ENCODE measurements at places on chromosomes 13 and 19.

GRCh38 chr19:48501494-48502349, 9.9 kb downstream of the LMTK3 start:
- DNase-seq, result no peak

DNA sequence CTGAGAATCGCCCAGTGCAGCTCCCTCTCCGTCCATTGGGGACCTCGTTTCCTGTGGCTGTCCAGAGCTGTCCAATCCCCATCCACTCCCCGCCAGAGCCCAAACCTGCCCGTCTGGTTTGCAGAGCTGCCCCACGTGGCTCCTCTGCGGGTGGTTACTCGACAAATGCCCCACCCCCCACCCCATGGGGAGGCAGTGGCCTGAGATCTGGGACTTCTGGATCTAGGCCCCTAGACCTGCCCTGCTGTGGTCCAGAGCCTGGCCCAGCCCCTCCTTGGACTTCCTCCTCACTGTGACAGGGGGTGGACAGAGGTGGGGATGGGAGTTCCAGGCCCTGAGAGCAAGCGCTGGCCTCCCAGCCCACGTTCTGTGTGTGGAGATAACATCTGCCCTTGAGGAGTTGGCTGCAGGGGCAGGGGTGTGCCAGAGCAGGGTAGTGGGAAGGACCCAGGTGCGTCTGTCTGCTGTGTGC, 29.1 kb downstream of the PAK4 start:
- no peak for DNase-seq

- no peak for DNase-seq
Measured at GRCh38 chr13:59016250-59016649, 1147.5 kb downstream of the DIAPH3 start.

DNA sequence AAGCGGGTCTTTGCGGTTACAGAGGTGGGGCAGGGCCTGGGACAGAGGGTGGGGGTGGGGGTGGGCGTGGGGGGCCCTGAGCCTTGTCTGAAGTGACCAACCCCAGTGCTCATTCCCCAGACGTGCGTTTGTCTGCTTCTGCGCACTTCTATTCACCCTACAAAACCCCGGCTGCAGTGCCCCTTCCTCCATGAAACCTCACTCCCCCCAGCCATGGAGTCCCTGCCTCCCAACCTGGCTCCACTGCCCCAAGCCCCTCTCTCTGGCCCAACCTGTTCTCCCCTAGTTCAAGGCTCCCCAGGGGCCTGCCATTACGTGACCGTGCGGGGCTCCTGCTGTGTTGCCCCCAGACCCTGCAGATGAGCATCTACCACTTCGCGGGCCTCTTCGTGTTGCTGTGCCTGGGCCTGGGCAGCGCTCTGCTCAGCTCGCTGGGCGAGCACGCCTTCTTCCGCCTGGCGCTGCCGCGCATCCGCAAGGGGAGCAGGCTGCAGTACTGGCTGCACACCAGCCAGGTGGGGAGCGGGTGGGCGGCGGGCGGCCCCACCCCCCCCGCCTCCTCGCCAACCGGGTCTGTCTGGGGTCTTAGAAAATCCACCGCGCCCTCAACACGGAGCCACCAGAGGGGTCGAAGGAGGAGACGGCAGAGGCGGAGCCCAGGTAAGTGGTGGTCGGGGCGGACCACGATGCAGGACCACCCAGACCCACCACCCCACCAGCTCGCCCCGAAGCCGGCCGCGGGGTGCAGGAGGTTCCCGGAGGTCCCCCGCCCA, 8.2 kb downstream of the GRIN3B start:
- DNase-seq, result no peak

DNA sequence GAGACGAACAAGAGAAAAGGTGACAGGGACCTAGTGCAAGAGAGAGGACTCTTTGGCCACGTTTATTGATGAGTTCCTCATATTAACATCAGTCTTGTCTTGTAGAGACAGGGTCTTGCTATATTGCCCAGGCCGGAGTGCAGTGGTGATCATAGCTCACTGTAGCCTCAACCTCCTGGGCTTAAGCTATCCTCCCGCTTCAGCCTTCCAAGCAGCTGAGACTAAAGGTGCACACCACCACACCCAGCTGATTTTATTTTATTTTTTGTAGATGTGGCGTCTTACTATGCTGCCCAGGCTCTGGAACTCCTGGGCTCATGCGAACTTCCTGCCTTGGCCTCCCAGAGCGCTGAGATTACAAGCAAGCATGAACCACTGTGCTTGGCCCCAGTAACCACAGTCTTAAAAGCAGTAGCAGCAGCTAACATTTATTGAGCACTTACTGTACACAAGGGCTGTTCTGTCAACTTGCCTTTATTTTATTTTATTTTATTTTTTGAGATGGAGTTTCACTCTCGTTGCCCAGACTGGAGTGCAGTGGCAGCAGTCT, 1.1 kb upstream of the SH2D3A start:
- DNase-seq, result no peak

Measured in stimulated activated CD8-positive, alpha-beta memory T cell treated with anti-CD3 and anti-CD28 coated beads, Interleukin-12 subunit alpha, Interleukin-12 subunit beta, amount 100 ng/mL, for 4 hours (primary cell).